Inflammatory macrophage treated with lipopolysaccharide for 1 hour (primary cell): ENCODE measurements at places on chromosomes 7 and 10.

DNA sequence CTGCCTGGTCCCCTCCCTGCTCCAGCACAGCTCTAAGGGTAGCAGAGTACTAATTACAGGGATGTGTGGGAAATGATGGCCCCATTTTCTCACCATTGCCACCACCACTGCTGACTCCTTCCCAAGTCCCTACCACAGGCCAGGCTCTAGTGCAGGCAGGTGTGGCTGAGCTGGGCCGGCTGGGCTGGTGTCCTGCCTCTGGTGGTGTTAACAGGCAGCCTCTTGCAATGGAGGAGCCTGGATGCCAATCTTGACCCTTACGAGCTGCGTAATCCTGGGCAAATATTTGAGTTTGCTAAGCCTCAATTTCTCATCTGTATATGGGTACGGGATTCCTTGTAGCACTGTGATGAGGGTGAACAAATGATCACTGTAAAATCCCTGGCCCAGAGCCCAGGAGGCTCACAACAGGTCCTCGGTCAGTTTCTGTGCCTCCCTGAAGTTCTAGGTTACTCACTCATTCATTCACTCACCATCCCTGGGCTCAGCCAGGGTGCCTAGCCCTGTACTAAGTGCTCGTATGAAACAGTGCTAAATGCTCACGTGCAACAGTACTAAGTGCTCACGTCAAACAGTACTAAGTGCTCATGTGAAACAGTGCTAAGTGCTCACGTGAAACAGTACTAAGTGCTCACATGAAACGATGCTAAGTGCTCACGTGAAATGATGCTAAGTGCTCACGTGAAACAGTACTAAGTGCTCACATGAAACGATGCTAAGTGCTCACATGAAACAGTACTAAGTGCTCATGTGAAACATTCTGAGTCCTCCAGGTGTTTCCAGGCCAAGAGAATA, 2.3 kb upstream of the FZD9 start:
- DNase-seq, result no peak

DNA sequence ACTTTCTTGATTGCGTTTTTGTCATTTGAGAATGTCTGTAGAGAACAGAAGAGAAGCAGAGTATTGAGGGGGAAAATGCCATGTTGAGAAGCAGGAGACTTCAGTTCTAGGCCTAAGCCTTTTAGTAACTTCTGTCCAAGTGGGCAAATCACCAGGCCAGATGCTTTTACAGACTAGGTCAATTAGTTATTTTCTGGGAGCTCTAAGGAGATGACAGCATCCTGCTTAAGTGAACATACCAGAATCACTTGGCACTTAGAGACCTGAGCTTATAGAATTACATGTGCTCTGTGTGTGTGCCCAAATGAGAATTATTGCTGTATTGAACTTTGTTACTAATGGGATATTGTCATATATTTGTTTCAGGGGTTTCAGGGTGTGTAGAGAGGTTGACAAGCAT, 24.0 kb downstream of the AGK start:
- DNase-seq, result no peak

DNA sequence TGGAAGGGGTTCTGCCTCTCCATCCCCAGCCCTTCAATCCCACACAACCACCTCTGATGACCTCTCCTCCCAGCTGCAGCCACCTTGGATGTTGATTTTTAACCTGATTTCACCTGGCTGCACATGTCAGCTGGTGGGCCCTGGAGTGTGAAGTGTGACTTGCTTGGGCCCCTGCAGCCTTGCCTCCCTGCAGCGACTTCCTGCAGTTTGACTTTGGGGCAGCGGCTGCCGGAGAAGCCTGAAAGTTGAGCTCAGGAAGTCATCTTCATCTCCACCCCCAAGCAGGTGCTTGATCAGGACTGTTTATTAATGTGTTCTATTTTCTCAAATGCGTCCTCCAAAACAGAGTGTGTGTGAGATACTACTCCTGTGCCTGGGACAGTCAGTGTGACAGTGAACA, 675.2 kb upstream of the GALNT17 start:
- no peak for DNase-seq

GRCh38 chr10:1615186-1615954, 122.0 kb downstream of the ADARB2 start:
- DNase-seq, result no peak

GRCh38 chr7:139396323-139396951, 36.7 kb downstream of the LUC7L2 start:
- DNase-seq, result no peak

- DNase-seq, result no peak
These were observed 11.6 kb upstream of the SNX10 start for GRCh38 chr7:26280097-26280496.

DNA sequence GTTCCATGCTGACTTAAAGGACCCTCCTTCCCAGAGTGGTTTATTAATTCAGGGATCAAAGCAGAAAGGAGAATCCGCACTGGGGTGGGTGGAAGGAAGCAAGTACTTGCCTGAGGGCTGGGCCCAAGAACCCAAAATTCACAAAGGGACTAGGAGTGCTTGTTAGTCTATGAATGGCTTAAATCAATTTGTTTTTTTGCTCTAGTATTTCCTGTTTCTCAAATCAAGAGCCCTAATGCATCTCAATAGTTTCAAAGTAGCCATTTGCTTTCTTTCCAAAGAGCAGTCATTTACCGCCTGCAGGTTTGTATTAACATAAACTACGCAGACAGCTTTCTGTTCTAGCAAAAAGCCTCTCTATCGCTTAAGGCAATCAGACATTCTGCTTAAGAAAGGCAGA, 44.2 kb upstream of the SLC35G1 start:
- no peak for DNase-seq

DNA sequence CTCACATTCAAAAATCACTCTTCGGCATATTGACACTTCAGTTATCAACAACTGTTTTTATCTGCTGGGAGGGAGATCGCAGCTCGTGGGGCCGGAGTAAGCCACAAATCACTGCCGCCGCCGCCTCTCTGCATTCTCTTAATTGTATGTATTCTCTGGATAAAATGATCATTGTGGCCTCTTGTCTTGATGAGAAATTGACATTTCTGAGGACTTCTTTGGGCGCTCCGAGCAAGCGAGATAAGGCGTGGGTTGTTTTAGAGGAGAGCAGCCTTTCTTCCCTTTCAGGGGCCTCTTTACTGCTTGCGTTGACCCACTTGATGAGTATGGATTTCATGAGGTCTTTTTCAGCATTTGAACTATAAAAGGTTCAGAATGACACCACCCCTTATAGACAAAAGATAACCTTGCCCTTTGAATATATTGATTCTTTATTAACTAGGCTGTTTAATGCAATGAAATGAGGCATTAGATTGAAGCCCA, 130.6 kb downstream of the EBF3 start:
- no peak for DNase-seq

DNA sequence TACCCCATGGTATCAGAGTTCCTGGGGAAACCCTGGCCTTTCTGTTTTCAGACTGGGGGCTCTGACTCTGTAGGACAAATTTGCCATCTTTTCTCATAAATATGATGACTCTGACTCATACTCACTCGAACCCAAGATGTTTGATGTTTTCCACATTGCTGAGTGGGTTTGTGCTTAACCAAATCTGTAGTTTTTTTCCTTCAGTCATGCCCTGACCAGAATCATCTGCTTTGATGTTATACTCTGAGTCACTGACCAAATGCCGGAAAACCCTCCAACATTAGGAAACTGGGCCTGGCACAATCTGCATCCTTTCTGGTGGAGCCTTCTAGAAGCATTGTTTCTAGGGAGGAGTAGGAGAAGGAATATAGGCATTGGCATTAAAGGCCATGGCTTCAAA, 118.7 kb downstream of the C10orf105 start:
- DNase-seq, result peak; percentile 89

DNA sequence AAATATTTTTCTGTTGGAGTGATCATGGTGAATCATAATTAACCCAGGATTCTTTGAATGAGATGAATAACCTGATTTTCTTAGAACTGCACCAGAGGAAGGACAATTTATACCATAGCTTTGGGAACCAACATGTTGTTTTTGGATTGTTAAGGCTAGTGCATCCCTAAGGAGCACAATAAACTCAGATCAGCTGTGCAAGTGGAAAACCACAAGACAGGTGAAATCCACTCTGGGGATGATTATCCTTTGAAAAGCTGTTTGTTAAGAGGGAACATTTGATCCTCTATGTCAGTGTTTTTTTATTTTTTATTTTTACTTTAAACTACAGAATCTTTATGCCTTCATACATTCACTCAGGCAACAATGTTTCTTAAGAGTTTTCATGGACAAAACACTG, 232.1 kb upstream of the PCLO start:
- DNase-seq, result no peak

GRCh38 chr10:28947171-28947570, 269.9 kb downstream of the BAMBI start:
- no peak for DNase-seq

DNA sequence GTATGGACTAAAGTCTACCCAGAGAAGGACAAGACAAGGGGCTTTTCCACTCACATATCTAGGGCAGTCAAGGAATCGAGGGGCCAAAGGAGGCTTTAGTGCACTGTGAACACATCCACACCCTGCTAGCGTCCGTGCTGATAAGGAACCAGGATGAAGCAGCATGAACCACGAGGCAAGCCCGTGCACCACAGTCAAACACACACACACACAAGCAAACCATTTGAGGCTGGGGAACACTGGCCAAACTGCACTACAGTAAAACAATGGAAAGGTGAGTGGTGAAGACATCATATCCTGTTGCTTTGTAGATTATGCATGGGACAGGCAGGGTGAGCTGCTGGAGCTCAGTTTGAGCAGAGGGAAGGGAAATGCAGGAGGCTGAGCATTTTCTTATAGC, 177.4 kb upstream of the CDCA7L start:
- DNase-seq, result no peak

DNA sequence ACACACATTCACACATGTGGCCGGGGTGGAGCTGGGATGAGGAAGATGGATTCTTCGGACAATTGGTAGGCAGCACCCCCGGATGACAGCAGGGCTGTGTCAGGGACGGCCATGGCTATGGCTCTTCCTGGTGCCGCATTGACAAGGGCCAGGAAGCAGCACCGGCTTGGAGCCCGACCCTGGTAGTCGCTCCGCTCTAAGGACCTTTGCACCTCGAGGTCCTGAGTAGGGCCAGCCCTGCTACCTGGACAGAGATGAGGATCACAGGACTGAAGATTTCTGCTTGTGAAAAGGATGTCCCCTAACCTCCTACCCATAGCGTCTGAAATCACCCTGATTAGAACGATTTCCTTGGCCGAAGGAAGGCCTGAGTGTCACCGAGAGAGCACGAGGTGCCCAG, 134.1 kb downstream of the ADARB2 start:
- DNase-seq, result no peak

DNA sequence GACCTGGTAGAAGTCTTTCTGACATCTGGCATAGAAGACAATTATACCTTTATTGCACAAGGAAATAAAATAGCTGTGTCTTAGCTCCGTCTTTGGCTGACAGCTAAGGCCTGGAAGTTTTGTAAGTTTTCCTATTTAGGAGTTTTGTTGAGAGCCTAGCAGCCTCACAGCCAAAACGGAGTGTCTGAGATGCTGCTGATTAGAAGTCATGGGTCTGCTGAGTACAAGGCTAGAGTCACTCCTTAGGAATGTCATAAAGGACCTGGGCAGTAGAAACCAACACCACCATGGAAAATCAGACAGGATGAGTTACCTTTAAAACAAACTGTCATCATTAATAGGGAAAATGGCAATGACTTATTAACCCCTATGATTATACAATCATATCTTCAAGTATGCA, 442.5 kb downstream of the KCNMA1 start:
- no peak for DNase-seq

- DNase-seq, result no peak
These were observed 150.4 kb downstream of the PARD3 start for GRCh38 chr10:34664706-34665105.

DNA sequence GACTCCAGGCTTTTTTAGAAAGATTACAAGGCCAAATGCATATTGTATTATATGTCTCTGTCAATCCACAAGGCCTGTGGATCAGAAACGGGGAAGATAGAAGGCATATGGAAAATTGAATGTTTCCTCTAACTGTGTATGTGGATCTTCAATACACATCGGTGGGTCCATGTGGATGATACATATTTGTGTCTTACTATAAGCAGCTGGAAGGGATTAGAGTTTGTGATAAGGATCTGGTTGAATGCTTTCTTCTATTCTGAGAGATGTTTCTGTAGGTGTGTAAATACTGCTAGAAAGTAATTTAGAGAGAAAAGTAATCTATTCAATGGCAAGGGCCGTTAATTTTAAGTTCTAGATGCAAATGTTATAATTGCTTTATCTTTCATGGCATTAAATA, 137.8 kb upstream of the AKR1E2 start:
- no peak for DNase-seq

DNA sequence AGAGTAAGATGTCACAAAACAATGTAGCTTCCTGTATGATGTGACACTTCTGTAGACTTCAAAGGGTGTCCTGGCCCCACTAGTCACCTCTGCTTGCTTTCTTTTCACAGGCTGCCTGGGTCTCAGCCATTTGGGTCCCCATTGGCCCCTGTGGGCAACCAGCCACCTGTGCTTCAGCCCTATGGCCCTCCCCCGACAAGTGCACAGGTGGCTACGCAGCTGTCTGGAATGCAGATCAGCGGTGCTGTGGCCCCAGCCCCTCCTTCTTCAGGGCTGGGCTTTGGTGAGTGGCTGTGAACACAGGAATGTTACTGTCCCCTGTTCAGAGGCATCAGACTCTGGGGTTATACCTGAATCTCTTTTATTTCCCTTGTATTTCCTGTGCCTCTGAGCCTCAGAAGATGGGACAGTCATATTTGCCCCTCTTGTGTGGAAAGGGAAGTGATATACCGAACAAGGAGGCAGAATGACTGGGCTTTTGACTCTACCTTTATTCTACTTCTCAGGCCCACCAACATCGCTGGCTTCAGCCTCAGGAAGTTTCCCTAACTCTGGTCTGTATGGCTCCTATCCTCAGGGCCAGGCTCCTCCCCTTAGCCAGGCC, 15.4 kb downstream of the SEC24C start:
- no peak for DNase-seq

DNA sequence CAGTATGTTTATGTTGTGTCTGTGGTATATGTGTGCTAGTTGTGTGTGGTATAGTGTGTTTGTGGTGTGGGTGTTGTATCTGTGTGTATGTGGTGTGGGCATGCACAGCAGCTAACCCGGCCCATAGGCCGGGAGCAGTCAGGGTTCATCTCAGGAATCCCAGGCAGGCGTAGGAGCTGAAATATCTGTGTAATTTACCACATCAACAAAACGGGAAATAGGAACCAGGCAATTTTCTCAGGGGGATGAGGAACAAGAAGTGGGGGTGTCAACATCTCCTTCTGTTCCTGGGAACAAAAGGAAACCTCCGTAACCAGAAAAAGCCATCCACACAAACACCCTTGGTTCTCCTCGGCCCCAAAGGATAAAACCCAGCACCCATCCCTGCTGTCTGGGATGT, 24.5 kb upstream of the ZNF488 start:
- peak; percentile 60 for DNase-seq

DNA sequence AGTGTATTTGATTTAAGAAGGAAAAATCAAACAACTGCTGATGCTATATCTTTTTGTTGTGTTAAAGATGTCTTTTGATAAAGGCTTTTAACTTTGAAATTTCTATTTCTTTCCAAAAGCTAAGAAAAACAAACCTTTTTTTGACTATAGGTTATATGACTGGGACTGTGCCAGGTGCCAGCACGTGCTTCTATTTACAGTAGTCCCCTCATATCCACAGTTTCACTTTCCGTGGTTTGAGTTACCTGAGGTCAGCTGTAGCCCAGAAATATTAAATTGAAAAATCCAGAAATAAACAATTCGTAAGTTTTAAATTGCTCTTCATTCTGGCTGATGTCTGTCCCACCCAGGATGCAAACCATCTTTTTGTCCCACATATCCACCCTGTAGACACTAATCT, 104.3 kb downstream of the BBS9 start:
- no peak for DNase-seq
